ENCODE measurements at places on chromosomes 13 and 19. TPM values are rescaled to one million over a fixed set of nuclear protein-coding genes. Genes with fewer than 3 reads are reported as not detected.

ASPDH gene
- not detected for total RNA-seq

BBC3 gene
- 19.1 TPM for total RNA-seq

ZNF468 gene
- total RNA-seq, result 19.9 TPM

ZNF175 gene
- 4.4 TPM for total RNA-seq

DNA sequence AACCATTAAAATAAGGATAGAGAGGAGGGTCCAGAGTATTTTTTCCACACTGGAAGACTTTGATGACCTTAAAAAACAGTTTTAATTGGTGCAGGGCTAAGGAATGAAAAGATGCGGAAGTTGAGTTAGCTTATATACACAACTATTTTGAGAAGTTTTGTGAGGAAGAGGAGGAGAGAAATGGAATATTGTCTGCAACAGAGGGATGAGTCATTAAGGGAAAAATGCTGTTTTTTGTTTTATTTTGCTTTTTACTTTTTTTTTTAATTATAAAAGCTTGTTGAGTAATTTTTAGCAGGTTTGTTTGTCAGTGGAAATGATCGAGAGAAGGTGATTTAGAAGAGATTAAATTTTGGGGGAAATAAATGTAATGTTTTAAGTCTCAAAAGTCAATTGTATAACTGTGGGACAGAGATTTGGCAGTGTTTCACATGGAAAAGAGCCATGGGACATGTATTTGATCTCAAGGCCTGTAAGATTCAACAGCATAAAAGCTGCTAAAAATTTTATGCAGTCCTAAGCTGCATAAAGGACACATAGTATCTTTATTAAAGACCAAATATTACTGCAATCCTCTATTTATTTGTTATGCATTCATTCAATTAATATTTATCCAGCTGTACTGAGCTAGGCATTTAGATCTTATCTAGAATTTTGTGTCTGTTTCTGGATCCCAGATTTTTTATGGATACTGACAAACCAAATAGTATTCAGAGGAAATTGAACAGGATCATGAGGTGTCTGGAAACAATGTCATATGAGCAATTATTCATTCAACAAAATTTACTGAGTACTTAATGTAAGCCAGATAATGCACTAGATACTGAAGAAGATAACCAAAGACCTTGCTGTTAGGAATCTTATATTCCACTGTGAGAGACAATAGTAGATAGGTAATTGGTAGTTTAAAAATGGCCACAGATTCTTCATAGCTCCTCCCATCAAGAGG is 72.7 kb downstream of the DNAJC15 start:
- no peak overlapping the region for H3K4me3 ChIP-seq
- H3K27me3 ChIP-seq, result no peaks in the 10 kb centered on the region
- no peaks in the 10 kb centered on the region for H3K36me3 ChIP-seq
- H3K4me1 ChIP-seq, result no peaks in the 10 kb centered on the region
- no peak overlapping the region for H3K27ac ChIP-seq
- peak; percentile 34 for DNase-seq
